COLO829 (cell line): ENCODE measurements at places on chromosomes 3 and 15.
A peak's percentile ranks its signal among the peaks of the same experiment; 100 is the strongest.

GRCh38 chr15:77094397-77095030 lies 23.6 kb upstream of the TSPAN3 start:
- DNase-seq: no peak

DNA sequence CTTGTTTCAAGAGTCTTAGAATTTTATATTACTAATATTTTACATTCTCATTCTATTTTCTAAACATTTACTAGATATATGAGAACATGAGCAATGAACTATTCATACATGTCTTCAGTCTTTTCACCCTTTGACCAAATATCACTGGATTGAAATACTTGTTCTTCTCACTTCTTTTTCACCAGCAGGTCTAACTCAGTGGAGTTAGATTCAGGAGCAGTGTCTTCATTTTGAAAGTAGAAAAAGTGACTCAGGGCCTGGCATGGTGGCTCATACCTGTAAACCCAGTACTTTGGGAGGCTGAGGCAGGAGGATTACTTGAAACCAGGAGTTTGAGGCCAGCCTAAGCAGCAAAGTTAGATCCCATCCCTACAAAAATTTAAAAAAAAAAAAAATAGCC lies 70.8 kb downstream of the USP13 start:
- no peak for DNase-seq

DNA sequence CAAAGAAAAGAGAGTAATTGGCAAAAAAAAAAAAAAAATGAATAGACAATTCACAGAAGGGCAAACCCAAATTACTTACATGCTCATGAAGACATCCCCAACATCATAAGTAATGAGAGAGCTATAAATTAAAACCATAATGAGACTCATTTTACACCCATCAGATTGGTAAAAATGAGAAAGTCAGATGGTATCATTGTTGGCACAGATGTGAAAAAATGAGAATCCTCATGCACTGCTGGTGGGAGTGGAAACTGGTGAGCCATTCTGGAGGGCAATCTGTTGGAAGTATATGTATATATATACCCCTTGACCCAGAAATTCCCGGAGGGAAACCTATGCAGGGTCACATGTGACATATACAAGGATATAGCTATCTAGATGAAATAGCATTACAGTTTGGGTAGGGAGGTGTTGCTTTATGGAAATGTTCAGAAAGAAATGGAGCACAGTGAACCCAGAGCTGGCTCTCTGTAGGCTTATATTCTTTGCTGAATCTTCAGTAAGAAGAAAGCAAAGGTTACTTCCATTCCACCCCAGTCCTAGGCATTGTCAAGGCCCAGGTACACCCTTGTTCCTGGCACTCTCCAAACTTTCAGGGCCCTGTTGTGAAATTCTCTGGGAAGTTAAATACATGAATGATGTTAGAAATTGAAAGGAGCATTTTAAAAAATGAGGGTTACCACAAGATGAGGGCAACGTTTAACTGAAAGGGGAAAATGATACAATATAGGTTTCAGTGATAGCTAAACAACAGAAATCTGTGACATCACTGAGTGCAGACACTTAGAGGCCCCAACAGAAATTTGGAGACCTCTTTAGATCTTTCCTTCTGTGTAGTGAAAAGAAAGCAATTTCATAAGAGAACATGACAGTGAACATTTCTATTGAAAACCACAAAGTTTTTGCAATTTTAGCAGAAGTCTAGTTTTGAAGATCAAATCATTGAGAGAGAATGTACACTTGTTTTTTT lies 132.7 kb upstream of the TPRG1 start:
- no peak for DNase-seq

DNA sequence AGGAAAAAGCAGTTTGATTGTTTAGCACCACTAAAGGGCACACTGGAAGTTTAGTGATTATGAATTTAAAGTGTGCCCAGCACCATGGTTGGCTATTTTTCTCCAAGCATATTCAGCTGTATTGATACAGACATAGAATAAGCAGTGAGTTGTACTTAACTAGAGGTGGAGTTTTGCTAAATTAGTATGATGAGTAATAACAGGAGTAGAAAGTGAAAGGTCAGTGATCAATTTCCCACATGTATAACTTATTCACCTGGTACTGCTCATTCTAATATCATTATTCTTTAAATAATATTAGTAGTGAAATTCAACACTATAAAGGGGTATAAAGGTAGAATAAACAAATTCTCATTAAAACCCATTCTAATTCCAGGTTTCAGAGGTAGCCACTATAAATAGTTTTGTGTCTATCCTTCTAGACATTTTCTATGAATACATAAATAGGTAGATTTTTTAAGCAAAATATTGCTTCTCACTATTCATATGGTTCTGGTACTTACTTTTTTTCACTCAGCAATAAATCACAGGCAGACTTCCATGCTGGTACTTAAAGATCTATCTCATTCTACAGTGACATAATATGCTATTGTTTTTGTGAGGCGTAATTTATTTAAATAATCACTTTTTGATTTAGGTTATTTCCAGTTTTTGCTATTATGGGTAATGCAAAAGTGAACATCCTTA lies 732.9 kb downstream of the VGLL3 start:
- no peak for DNase-seq

GRCh38 chr3:52291508-52292181 lies 4.0 kb downstream of the GLYCTK start:
- DNase-seq: no peak

DNA sequence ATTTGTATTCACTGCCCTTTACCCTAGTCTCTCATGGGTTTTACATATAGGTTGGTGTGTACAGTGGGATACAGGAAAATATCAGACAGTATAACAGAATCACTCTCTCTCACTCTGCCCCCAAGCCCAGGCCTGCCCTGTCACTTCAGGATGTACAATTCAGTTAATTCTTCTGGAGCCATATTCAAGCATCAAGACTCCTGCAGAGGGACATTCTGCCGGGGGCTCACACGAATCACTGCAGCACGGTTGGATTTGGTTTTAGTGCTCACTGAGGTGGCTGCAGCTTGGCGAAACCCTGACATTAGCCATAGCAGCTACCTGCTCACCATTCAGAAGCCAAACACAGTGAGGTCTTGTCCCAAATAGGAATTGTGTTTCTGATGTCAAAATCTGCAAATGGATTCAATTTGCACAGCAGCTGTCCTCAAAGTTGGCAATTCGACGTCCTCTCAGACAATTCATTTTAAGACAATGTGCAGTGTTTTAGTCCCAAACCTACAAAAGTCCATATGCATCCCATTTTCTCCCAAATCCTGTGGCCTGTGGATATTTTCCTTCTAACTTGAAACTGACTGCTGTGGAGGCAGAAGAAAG lies 82.9 kb downstream of the CHSY1 start:
- no peak for DNase-seq

GRCh38 chr3:176354843-176355242 lies 842.4 kb downstream of the TBL1XR1 start:
- DNase-seq: no peak

- peak; percentile 26 for DNase-seq
Observed at GRCh38 chr3:174355505-174355904, 503.6 kb upstream of the NAALADL2 start.

DNA sequence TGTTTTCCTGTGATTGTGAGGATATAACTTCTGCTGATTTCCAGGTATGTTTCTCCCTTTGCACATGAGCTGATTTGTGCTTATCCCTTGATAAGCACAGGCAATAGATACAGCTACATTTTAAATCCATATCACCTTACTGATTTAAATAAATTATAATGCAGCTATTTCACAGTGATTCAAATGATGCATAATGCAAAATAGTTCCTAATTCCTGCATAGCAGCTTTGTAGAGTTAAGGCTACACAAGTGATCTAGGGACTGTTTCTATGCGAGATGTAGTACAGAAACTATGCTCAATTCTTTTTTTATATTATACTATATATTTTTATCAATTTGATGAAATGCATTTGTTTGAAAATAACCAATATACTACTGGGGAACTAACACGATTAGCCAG lies 334.2 kb downstream of the LRTM1 start:
- DNase-seq: no peak

GRCh38 chr15:89926158-89926557 lies 13.4 kb upstream of the ARPIN start:
- DNase-seq: no peak

GRCh38 chr3:162082516-162082915 lies 585.9 kb downstream of the OTOL1 start:
- DNase-seq: no peak

DNA sequence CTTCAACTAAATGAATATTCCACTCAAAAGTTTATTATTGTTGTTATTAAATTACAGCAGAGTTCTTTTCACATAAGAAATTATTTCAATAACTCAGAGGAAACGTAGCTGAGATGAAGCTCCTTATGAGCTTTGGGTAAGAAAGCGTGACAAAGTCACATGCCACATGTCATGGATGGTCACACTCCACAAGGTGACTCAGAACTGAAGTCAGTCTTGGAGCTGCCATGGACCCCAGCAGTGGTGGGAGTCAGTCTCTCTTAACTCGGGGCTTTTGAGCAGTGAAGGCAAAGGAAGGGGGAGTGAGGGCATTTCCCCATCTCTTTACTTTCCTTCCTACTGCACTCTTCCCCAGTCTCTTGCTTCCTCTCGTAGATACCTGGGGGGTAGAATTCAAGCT lies 87.5 kb upstream of the FAM3D start:
- DNase-seq: no peak
